ENCODE measurements at places on chromosomes 7 and 10.

DNA sequence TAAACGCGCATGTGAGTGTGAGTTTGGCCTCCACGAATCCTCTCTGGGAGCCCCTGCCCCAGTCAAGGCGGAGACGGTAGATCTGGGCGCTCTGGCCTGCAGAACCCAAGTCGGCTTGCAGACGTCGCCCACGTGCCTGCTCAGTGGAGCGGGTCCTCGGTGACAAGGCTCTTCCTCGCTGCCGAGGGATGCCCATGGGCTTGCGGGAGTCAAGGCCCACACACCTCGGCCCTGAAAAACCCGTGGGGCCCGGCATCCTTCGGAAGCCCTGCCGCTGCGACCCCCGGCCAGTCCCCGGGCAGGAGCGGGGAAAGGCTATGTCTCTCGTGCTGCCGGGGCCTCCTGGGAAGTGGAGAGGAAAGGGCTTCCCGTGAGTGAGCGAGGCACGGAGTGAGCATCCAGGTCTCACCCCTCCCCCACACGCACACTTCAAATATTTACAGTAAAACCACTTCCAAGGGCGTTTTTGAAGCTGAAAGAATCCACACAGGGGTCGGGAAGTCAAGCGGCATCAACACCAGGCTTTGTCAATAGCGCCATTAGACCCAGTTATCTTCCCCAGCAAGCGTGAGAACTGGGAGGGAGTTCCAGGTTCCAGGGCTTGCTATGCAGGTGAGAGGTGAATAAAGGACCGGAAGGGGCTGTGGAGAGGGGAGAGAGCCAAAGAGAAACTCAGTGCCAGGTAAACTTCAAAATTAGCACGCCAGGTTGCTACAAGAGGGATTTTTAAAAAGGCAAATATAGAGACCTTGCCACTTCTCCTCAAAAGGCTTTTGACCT, 1.1 kb upstream of the MNX1 start:
- no peak for DNase-seq

DNA sequence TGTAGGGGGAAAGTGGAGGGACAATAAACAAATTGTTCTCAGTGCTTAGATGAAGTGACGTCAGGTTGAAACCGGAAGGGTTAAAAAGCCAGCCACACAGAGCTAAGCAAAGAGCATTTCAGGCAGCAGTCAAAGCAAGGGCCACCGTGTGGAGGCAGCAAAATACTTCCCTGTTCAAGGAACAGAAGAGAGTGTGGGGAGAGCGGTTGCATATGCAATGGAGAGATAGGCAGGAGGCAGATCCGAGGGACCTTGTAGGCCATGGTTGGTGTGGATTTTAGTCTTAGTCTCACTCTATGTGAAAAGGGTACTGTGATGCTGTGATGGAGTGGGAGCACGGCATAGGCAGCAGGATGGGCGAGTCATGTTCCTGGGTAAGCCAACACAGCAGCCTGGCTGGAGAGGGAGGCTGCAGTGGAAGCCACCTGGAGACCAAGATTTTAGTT, 3.8 kb upstream of the STN1 start:
- peak; percentile 46 for DNase-seq

- no peak for DNase-seq
These were observed 960.7 kb upstream of the CELF2 start for GRCh38 chr10:10056961-10057360.

DNA sequence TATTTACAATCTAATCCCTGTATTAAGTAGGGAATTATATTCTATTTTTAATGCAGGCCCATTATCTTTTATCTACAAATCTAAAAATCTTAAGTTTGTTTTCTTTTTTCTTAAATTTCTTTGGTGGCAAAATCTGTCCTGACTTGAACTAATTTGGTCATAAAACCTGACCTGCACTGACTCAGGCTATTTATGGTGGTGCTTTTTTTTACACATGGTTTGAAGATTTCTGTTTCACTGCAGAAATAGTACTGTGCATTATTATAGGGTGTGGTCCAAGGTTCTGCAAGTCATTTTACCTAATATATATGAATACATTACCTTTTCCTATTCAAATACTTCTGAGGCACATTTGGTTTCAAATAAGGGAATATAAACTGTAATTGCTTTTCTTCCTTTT, 137.0 kb downstream of the CD36 start:
- DNase-seq = no peak

DNA sequence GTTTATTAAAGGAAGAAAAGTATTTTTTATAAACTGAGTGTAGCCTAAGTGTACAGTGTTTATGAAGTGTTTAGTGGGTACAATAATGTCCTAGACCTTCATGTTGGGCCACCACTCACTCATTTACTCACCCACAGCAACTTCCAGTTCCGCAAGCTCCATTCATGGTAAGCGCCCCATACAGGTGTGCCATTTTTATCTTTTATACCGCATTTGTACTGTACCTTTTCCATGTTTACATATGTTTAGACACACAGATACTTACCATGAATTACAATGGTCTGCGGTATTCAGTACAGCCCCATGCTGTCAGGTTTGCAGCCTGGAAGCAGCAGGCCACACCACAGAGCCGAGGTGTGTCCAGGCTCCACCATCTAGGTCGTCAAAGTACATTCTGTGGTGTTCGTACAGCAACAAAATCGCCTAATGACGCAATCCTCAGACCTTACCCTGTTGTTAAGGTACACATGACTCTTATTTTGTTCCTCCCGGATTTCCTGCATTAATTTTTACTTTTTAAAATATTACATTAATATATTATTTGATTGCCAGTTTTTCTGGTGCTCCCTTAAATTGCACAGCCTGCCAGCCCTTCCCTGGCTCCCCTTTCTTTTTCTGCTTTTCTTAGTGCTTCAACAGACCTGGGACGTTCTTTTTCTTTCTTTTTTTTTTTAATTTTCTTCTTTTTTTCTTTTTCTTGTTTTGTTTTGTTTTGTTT, 881 bp upstream of the SSBP1 start:
- peak; percentile 36 for DNase-seq

GRCh38 chr7:126524967-126525366, 727.8 kb downstream of the GRM8 start:
- DNase-seq = no peak

- no peak for DNase-seq
These were observed 410.2 kb upstream of the KLF6 start for GRCh38 chr10:4195213-4195612.

Measured in CD4-positive, alpha-beta T cell treated with Interleukin-10 for 1 hour (primary cell).